ENCODE measurements at places on chromosomes 6 and 20.

GRCh38 chr6:131250122-131250521 is 114.9 kb downstream of the AKAP7 start:
- peak; percentile 37 for DNase-seq

DNA sequence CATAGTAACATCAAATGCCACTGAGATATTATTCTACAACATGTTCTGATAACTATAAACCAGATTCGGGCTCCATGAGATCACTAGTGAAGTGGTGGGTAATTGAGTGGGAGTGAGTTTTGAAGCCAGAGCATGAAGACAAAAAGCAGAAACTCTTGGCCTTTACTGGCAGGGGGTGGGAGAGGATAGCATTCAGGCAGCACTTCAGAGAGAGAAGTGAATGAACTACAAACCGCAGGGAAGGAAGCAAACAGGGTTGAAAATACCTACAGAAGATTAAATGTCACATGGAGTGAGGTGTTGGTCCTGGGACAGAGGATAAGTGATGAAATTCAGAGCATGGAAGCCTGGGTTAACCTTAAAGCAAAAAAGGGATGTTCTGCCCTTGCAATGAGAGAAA is 250.0 kb downstream of the EPM2A start:
- DNase-seq = no peak

- no peak for DNase-seq
Observed at GRCh38 chr6:165630544-165630953, 32.5 kb downstream of the PDE10A start.

- DNase-seq = no peak
Observed at GRCh38 chr6:73443555-73443954, 8.5 kb downstream of the CGAS start.

GRCh38 chr6:20559924-20560551 is 25.8 kb downstream of the CDKAL1 start:
- DNase-seq = no peak

- DNase-seq = no peak
Observed at GRCh38 chr6:139627091-139627490, 252.6 kb upstream of the CITED2 start.

DNA sequence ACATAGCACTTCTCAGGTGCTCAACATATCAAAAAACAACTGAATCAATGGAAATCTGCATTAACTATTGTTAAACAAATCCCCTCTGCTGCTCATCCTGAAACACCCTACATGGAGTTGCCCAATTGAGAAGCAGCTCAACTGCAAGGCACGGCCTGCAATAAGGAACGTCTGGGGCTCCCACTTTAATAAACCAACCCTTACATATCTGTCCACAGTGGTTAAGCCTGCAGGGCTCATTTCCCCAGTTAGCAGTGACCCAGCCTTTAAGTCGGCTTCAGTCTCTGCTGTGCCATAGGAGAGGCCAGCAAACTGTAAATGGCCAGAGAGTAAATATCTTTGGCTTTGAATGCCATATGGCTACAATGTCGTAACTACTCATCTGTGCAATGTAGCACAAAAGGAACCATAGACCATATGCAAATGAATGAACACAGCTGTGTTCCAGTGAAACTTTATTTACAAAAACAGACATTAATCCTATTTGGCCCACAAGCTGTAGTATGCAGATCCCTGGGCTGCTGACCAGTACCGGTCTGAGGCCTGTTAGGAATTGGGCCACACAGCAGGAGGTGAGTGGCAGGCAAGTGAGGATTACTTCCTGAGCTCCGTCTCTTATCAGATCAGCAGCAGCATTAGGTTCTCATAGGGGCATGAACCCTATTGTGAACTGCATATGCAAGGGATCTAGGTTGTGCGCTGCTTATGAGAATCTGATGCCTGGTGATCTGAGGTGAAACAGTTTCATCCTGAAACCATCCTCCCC is 522.7 kb upstream of the CDH4 start:
- no peak for DNase-seq

DNA sequence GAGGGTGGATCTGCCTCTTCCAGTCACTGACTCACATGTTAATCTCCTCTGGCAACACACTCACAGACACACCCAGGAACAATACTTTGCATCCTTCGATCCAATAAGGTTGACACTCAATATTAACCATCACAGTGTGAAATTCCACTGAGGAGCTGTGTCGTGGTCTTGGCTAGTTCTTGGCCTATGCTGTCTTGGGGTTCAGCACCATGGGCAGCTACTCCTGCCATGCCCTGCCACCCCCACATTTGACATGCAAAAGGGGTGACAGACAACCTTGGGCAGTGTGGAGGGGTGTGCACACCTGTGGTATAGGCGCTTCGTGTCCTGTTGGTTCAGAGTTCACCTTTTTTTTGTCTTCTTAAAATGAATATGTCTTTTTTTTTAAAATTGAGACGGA is 25.8 kb downstream of the ANKRD6 start:
- DNase-seq = no peak

DNA sequence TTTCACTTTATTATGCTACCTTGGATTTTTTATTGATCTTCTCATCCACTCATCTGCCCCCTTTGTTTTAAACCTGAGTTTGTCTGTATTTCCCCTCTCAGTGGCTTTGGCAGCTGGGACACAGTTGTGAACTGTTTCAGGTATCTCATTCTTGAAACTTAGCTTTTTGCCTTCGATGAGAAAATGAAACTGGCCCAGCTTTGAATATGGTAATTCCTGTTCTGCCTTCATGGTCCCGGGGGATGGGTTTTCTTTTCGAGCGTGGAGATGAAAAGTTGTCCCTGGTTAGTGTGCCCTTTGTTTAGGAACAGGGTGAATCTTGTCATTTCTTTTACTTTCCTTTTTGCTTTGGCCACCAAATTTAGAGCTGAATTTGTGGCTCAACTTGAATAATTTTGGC is 25.6 kb downstream of the DHX35 start:
- DNase-seq = no peak

Measured in HuH-7 (cell line).